ENCODE measurements at places on chromosomes 7 and 10.

DNA sequence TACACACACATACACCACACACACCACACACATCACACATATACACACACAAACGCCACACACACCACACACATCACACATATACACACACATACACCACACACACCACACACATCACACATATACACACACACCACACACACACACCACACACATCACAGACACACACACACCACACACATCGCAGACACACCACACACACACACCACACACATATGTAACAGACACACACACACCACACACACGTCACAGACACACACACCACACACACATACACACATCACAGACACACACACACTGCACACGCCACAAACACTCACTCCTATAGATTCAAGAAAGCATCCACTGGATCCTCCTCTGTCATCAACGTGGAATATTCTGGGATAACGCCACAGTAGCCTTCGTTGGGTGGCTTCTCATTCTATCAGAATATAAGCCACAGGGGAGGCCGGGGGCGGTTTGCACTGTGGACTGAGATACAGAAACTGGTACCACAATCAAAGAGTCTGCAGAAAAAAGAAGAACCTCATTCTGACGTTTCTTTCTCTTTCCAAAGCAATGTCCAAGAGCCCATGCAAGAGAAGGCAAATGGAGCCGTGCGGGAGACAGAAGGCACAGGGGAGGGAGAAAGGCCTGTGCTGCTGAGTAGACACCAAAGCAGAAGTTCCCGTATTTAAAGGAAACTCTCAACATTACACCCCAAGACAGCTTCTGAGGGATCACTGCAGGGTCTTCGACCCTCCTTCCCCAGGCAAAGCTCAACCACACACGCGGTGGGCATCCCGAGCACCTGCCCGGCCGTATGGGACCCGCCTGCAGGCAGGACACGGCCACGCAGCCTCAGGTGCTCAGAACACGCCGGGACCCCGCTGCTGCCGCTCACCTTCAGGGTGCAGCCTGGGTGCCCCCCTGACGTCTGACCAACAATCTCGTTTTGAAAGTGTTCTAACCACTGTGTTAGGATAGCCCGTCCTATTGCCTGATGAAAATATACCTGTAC, 321.2 kb downstream of the DNAJB6 start:
- no peak overlapping the region for H3K4me3 ChIP-seq
- no peaks in the 10 kb centered on the region for H3K27me3 ChIP-seq
- no peak for DNase-seq
- no peaks in the 10 kb centered on the region for H3K36me3 ChIP-seq

DNA sequence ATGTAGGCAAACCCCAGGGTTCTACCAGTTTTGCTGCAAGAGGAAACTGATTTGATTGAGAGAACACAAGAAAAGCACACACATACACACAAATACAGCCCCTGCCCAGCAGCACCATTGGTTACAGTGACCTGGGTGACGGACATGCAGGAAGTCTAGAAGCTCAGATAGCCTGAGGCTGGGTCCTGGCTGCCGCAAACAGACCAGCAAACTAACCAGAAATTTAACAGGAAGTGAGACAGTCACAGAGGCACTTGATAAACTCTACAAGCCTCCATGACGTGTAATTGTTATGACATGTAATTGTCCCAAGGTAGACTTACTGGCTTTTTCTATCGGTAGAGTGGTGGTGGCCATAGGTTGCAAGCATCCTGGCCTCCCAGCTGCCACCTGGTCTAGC, 58.9 kb downstream of the PRKAR2B start:
- H3K27me3 ChIP-seq = no peaks in the 10 kb centered on the region
- no peak for DNase-seq
- H3K4me3 ChIP-seq = no peak overlapping the region
- H3K36me3 ChIP-seq = peaks cover 2% of the 10 kb centered on the region
- H3K27ac ChIP-seq = peak overlapping the region; percentile 86

DNA sequence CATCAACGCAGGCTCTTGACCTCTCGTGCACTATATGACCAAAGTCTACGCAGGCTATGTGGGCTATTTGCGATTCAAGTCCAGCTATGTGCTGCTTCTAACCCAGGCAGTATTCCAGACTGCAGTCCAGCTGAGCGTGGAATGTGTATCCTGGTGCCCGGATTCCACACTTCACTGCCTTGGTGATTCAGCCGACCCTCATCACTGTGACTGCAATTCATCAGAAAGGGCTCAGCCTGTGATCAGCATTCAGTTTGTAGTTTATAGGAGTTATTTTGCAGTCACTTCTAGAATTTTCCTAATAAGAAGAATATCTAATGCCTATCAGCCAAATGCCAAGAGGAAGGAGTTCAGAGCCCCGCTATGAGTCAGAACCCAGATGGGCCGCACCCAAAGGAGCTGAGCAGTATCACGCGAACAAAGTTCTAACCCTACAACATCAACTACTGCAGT, 119.8 kb upstream of the LANCL2 start:
- no peaks in the 10 kb centered on the region for H3K27me3 ChIP-seq
- no peaks in the 10 kb centered on the region for H3K4me1 ChIP-seq
- H3K27ac ChIP-seq = no peak overlapping the region

GRCh38 chr7:139457153-139457946, 26.1 kb downstream of the KLRG2 start:
- no peak overlapping the region for H3K4me3 ChIP-seq
- H3K4me1 ChIP-seq = no peaks in the 10 kb centered on the region
- no peaks in the 10 kb centered on the region for H3K27me3 ChIP-seq
- DNase-seq = no peak

GRCh38 chr7:6727663-6728062, 20.9 kb upstream of the ZNF12 start:
- peaks cover 24% of the 10 kb centered on the region for H3K36me3 ChIP-seq
- DNase-seq = no peak
- peaks cover 5% of the 10 kb centered on the region for H3K27me3 ChIP-seq

- no peak for DNase-seq
- H3K27ac ChIP-seq = no peak overlapping the region
- H3K4me1 ChIP-seq = peaks cover 9% of the 10 kb centered on the region
- peaks cover 12% of the 10 kb centered on the region for H3K27me3 ChIP-seq
- H3K4me3 ChIP-seq = no peak overlapping the region
Observed at GRCh38 chr7:45402480-45403218, 171.5 kb upstream of the ADCY1 start.

- no peaks in the 10 kb centered on the region for H3K4me1 ChIP-seq
- H3K36me3 ChIP-seq = no peaks in the 10 kb centered on the region
- no peak overlapping the region for H3K4me3 ChIP-seq
- H3K27me3 ChIP-seq = no peaks in the 10 kb centered on the region
Observed at GRCh38 chr10:57696641-57697040, 571.1 kb downstream of the IPMK start.

- no peak for DNase-seq
- no peak overlapping the region for H3K4me3 ChIP-seq
- H3K27me3 ChIP-seq = no peaks in the 10 kb centered on the region
- no peaks in the 10 kb centered on the region for H3K36me3 ChIP-seq
- no peak overlapping the region for H3K27ac ChIP-seq
Observed at GRCh38 chr10:125562737-125563136, 120.2 kb downstream of the TEX36 start.

DNA sequence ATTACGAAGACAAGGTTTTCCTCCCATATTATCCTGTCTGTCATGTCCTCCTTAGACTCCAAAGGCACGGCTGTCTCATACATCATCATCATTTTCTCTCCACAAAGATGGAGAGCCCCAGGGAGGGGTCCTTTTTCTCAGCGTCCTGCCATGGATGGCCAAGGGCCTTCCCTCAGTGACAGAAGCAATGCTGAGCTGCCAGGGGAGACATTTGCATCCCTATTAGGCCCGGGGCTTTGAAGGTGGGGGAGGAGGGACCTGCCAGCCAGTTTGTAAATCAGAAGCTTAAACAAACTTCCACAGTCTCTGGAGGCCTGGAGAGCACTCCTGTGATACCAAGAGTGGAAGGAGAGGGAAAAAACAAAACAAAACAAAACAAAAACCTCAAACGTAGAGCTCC, 112.4 kb upstream of the ADO start:
- H3K4me3 ChIP-seq = no peak overlapping the region
- H3K27me3 ChIP-seq = no peaks in the 10 kb centered on the region
- peaks cover 30% of the 10 kb centered on the region for H3K4me1 ChIP-seq
- DNase-seq = no peak
- H3K36me3 ChIP-seq = peaks cover under 1% of the 10 kb centered on the region

- no peak overlapping the region for H3K27ac ChIP-seq
- no peak for DNase-seq
- H3K4me3 ChIP-seq = no peak overlapping the region
Observed at GRCh38 chr10:17533731-17534130, 79.3 kb upstream of the ST8SIA6 start.

DNA sequence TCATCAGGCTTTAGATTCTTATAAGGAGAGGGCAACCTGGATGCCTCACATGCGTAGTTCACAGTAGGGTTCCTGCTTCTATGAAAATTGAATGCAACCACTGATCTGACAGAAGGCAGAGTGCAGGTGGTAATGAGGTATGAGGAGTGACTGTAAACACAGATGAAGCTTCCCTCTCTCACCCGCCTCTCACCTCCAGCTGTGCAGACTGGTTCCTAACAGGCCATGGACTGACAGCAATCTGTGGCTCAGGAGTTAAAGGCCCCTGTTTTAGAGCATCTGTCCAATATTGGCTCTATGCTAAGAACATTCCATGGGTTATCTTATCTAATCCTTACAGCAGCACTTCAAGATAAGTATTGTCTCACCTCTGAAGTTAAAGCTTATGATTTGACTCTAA, 213.5 kb upstream of the NRP1 start:
- no peak for DNase-seq
- no peak overlapping the region for H3K27ac ChIP-seq
- peaks cover 6% of the 10 kb centered on the region for H3K27me3 ChIP-seq

DNA sequence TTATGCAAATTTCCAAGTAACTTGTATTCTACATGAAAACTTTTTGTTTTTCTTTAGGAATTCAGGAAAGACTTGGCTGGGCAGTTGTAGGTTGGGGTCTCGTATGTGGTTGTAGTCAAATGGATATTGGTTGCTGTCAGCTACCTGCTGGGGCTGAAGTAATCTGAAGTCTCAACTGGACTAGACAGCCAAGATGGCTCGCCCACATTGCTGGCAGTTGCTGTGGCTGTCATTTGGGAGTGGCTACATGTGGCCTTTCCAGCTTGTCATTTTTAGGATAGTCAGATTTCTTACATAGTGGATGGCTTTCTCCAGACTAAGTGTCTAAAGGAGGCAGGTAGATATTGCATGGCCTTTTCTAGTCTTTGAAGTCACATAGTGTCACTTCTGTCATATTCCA, 32.6 kb downstream of the EXOC6 start:
- H3K4me3 ChIP-seq = no peak overlapping the region
- no peaks in the 10 kb centered on the region for H3K36me3 ChIP-seq
- H3K27me3 ChIP-seq = peaks cover 2% of the 10 kb centered on the region
- no peak overlapping the region for H3K27ac ChIP-seq
- no peak for DNase-seq
- peaks cover 18% of the 10 kb centered on the region for H3K4me1 ChIP-seq
